ENCODE measurements at places on chromosomes 3 and 15. TPM values are rescaled to one million over a fixed set of nuclear protein-coding genes. Genes with fewer than 3 reads are reported as not detected.

XYLB gene
- 4.9 TPM for total RNA-seq

TRH gene
- 0.97 TPM for total RNA-seq

LDHAL6B gene
- total RNA-seq, result 6.0 TPM

ISY1 gene
- 22.3 TPM for total RNA-seq

FAM107A gene
- 80.2 TPM for total RNA-seq

RTP4 gene
- 5.1 TPM for total RNA-seq

IMPDH2 gene
- total RNA-seq, result 186 TPM

SHQ1 gene
- 31.9 TPM for total RNA-seq

LRRC2 gene
- total RNA-seq, result 1.6 TPM

SPESP1 gene
- total RNA-seq, result 14.3 TPM

CCDC174 gene
- 12.3 TPM for total RNA-seq

ATG7 gene
- 25.2 TPM for total RNA-seq

CYP1A1 gene
- 0.57 TPM for total RNA-seq

TEX55 gene
- 6.6 TPM for total RNA-seq

CRBN gene
- 69.4 TPM for total RNA-seq

ALCAM gene
- total RNA-seq, result 91.2 TPM

GOLGA8T gene
- total RNA-seq, result not detected

HRH1 gene
- total RNA-seq, result 0.50 TPM

COL6A6 gene
- 0.57 TPM for total RNA-seq

HRG gene
- not detected for total RNA-seq

NTRK3 gene
- total RNA-seq, result 7.2 TPM

GLDN gene
- 1.4 TPM for total RNA-seq

PTPN9 gene
- 22.3 TPM for total RNA-seq

SPTBN5 gene
- total RNA-seq, result 2.2 TPM

TLR9 gene
- 0.17 TPM for total RNA-seq

CGNL1 gene
- 65.6 TPM for total RNA-seq

DPPA4 gene
- total RNA-seq, result not detected

LTK gene
- total RNA-seq, result 1.5 TPM

TGM4 gene
- 2,264 TPM for total RNA-seq

MNS1 gene
- 4.5 TPM for total RNA-seq

CNTN3 gene
- 5.2 TPM for total RNA-seq

ASB14 gene
- not detected for total RNA-seq

ARRDC4 gene
- total RNA-seq, result 25.6 TPM

FETUB gene
- total RNA-seq, result not detected

MST1R gene
- 1.5 TPM for total RNA-seq

RABL3 gene
- total RNA-seq, result 13.5 TPM

ZNF80 gene
- 0.62 TPM for total RNA-seq

ZNF774 gene
- total RNA-seq, result 7.5 TPM

ARL14 gene
- not detected for total RNA-seq

IQCF5 gene
- 2.0 TPM for total RNA-seq

GOLGA6L25 gene
- not detected for total RNA-seq

GOLGA6A gene
- 4.4 TPM for total RNA-seq

GUCA1C gene
- total RNA-seq, result not detected

STAB1 gene
- 21.8 TPM for total RNA-seq

GPR176 gene
- total RNA-seq, result 28.3 TPM

CTXND1 gene
- not detected for total RNA-seq

ADAMTS9 gene
- 31.0 TPM for total RNA-seq
